ENCODE measurements at places on chromosomes 3 and 15. TPM values are rescaled to one million over a fixed set of nuclear protein-coding genes. Genes with fewer than 3 reads are reported as not detected.
A peak's percentile ranks its signal among the peaks of the same experiment; 100 is the strongest.

ECE2 gene
- total RNA-seq = not detected

CHST13 gene
- total RNA-seq = 2.5 TPM

NTRK3 gene
- 3.5 TPM for total RNA-seq

ANAPC13 gene
- 49.1 TPM for total RNA-seq

KCNH8 gene
- 0.55 TPM for total RNA-seq

DNA sequence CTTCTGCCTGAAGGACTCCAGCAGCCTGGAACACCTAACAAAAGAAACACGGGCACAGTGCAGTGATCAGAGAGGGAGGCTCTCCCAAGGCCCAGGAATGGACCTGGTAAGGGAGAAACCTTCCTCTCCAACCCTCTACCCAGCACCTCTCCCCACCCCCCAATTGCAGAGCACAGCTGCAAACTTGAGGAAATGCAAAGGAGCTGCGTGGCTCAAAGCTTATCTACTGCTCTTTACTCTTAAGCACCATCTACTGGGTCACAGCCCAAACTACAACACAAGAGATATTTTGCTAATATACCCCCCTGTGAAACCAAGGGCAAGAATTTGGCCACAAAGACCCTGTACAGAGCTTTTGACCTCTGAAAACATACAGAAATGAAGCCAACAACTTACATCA, 328.3 kb downstream of the OXSM start:
- peak; percentile 22 for DNase-seq

- no peak for DNase-seq
Measured at GRCh38 chr3:65245133-65246063, 557.6 kb upstream of the ADAMTS9 start.

GRCh38 chr3:139119331-139120025, 74.8 kb upstream of the PRR23C start:
- no peak for DNase-seq

DNA sequence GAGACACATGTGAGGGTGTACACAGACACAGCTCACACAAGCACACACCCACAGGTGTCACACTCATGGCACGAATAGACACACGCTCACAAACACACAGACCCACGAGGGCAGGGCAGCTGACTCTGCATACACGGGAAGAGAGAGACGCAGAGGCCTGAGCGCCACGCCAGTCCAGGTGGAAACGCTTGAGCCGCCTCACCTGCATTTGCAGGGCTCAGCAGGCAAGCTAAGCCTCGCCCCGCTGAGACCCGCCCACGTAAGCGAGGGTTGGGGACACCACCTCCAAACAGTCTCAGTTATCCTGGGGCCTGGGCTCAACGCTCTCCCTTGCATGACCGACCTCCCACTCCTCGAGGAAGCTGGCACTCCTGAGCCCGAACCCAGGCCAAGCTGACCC, 73.2 kb downstream of the TLE3 start:
- peak; percentile 63 for DNase-seq

GRCh38 chr3:81869382-81869781, 107.9 kb upstream of the GBE1 start:
- DNase-seq = no peak

GRCh38 chr15:45200799-45201556, 13.2 kb upstream of the SHF start:
- peak; percentile 44 for DNase-seq

GRCh38 chr3:179464323-179465092, 13.2 kb upstream of the GNB4 start:
- no peak for DNase-seq

DNA sequence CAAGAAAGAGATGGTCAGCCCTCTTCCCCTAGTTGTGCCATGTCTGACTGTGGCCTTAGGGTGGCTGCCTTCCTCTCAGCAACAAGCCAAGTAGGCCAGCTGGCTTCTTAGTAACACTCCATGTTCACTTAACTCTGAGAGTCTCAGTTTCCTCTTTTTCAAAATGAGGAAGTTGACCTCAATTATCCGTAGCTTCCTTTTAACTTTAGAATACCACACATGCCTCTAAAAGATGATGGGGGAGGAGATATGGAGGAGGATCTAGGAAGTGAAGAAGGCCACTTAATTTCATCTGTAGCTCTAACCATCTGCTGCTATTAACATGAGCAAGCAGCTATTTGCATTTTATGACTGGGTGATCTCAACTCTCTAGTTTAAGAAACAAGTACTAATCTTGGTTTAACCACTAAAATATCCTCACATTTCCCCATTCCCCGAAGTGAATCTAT, 32.9 kb downstream of the CD200R1L start:
- DNase-seq = no peak

GRCh38 chr3:194928831-194929577, 243.3 kb downstream of the FAM43A start:
- DNase-seq = peak; percentile 62

GRCh38 chr15:44064706-44065105, 130.4 kb downstream of the FRMD5 start:
- DNase-seq = no peak

DNA sequence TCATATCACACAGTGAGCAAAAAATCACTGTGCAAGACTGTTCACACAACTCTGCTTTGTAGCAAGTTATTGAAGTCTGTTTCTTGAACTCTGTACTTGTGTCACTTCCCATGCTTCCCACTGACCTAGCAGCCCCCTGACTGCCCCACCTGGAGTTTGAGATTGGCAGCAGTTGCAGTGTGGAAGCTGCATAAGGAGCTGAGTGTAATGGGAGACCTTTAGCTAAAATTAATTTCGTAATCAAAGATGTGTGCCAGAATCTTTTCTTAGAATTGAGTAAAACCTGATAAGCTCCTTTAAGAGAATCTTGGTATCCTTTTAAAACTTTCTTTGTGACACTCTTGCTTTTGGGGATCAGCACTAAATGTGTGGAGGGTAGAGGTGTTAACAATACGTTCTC, 42.8 kb downstream of the NKIRAS1 start:
- DNase-seq = no peak
